ENCODE measurements at places on chromosomes 2 and 18.

- no peak for DNase-seq
Measured at GRCh38 chr2:235924675-235925063, 243.5 kb downstream of the GBX2 start.

DNA sequence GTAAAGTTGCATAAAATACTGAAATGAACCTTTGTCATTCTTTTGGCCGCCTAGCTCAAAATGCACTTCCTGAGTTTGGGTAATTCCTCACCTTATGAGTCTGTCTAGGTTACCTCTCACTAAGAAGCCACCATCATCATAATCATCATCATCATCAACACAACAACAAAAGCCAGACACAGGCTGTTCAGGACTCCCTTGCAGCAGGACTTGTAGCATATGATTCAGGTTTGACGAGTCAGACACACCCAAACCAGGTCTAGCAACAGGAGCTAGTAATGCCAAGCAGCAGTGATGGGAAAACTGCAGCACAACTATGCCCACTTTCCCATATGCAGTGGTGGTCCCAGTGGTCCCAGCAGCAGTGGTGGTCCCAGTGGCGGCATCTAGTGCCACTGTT lies 2.8 kb upstream of the SGO2 start:
- no peak for DNase-seq

DNA sequence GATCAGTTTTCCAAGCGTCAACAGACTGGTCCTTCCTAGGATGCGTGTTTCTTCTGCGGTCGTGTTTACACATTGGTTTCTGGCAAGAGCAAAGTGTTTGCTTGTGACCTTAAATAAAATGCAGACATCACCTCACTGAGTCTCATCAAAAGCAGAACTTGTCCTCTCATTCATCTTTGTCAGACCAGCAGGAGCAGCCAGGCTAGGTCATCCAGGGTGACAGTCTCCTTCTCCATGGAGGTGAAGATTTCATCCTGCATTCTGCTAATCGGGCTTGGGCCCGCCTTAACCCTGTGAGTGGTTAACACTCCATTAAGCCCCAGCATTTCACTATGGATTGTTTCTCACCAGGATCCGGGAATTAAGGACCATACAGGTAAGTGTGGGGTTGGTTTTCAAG lies 64.2 kb upstream of the PID1 start:
- no peak for DNase-seq

GRCh38 chr18:11114653-11115052 lies 34.7 kb downstream of the PIEZO2 start:
- DNase-seq = no peak

DNA sequence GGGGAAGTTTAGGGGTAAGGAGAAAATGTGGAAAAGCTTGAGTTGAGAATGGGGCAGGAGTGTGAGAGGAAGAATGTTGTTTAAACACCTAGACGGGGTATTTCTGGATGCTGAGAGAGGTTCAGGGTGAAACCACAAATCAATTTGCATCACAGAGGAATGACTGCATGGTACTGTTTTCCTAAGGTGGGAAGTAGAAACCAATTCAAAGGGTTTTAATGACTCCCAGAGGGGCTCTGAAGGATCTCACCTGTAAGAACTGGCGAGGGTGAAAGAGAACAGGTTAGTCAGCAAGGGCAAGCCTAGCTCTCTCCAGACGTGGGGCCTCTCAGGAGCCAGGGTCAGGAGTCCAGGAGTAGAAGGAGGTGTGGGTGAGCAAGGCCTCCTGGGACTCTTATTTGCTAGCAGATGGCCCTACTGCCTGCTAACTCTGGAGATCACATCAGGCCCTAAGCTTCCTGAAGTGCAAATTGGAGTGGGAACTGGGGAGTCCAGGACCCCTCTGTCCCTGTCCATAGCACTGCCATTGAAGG lies 133.0 kb upstream of the CELF4 start:
- no peak for DNase-seq

DNA sequence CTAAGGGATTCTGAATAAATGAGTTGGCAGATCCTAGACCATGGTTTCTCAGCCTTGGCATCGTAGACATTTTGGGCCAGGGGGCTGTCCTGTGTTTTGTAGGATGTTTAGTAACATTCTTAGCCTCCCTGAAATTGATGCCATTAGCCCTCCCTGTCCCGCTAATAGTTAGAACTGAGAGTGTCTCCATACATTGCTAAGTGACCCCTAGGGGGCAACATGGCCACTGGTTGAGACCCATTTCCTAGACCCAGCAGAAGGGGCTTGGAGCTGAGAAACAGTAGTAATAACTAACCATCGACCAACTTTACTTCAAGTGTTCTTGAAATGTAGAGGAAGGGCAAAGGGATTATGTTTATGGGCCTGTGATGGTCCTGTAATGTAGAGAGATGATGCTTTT lies 40.8 kb downstream of the KCMF1 start:
- no peak for DNase-seq

DNA sequence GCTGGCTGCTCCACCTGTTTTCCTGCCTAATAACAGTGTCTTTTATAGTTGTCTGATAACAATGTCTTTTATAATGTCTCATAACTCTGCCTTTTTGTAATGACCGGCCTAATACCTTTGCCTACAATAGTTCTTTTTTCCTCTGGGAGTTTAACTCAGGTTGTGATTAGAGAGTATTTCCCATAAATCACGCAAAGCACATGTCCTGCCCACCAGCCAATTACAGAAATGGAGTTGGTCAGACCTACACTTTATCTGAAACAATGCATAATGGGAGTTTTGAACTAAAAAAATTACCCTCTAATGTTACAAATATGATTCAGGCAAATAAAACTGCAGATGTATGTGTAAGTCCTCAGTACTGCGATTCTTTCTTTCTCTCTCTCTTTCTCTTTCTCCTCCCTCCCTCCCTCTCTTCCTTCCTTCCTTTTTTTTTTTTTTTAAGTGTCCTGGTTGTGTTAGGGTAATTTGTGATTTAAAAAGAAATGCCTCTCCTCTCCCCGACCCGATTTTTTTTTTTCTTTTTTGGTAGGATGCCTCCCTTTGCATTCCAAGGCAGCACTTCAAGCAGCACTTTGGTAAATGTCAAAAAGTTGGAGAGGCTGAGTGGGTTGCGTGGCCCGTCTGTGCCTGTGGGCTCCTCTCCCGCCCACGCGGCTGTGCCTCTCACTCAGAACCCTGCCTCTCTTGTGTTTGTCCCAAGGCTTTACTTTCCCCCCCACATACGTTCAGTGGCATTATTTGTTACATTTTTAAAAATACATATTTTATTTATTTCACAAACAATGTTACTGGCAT lies 147.3 kb downstream of the AGAP1 start:
- DNase-seq = no peak

GRCh38 chr18:37403100-37403781 lies 162.4 kb downstream of the CELF4 start:
- DNase-seq = no peak

DNA sequence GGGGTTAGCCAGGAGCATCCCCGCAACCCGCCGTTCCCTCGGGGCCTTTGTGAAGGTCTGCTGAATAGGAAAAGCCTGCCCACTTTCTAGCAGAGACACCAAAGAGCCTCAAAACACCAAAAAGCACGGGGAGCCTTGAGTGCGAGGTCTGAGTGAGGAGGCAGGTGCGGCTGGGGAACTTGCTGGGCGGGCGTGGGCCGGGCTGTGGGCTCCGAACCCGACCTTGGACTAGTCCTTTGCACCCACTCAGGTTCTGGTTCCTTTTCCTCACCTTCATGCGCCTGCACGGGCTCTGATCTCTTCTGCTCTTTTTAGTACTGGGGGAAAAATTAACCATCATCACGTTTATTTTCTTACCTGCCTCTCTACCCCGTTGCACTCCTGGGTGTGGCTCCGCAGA lies 19.9 kb downstream of the APCDD1 start:
- DNase-seq = no peak

DNA sequence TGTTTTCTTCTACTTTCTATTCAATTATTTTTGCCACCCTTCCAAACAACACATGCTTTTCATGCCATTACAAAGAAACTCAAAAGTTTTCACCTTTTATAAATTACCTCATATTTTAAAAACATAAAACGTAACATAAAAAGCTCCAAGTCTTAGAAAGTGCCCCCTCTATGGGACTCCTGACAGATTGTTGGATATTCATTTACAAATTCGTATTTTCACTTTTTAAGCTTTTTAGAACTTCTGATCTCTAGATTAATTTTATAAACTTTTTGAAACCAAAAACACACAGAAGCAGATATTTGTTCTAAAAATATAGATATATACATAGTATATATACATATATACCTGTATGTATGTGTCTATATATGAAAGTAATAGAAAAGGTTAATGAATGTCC lies 1.5 kb downstream of the COL5A2 start:
- no peak for DNase-seq

- DNase-seq = no peak
Measured at GRCh38 chr18:63773551-63773950, 1.7 kb upstream of the SERPINB7 start.

DNA sequence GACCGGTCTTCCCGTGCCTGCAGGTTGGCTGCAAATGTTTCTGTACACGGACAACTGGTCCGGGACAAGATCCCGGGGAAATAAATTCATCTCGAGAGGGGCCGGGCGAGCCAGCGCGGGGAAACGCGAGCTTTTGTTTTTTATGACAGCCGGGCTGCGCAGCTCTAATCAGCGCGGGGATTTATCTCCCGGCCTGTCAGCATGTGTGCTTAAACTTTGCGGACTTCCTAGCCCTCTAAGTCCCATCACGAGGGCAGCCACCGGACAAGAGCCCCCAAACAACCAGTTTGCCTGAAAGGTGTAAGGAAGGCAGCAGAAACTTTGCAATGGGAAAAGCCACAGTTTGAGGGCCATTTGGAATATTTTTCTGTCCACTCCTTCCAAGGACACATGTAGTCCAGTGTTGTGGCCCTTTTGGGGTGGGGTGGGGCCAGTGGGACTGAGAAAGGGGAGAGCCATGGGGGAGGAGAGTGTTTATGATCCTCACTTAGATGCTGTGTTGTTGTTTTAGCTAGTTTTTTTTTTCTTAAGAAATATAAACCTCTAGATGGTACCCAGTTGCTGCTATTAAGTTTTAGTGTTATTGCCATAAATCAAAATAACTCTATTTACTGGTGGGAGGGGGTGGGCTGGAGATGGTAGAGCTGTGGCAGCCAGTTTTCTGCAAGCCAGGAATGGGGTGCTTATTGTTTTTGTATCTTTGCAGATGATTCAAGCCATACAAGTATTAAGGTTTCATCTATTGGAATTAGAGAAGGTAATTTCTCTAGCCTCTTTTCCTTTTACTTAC lies 6.0 kb downstream of the MEIS1 start:
- no peak for DNase-seq

- no peak for DNase-seq
Measured at GRCh38 chr2:189217541-189217940, 38.0 kb upstream of the COL5A2 start.

- no peak for DNase-seq
Measured at GRCh38 chr18:27540111-27540510, 355.0 kb upstream of the CHST9 start.

- no peak for DNase-seq
Measured at GRCh38 chr18:13449651-13450050, 231.1 kb downstream of the LDLRAD4 start.

DNA sequence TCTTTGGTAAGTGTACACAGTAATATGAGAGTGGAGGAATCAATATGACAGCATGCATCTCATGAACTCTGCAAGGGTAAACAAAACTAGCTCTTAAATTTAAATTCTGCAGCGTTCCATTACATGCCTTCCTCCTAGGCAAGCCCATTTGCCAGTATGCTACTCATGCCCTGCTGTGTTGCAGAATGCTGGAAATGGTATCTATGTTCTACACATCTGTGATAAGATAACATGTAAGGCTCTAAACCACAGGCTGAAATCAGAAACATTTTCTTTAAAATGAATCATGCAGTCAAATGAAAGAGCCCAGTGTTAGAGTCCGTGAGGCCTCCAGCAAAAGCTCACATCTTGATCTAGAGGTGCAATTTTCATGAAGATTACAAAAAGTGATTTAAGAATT lies 112.8 kb upstream of the FN1 start:
- DNase-seq = no peak

GRCh38 chr18:9095297-9096006 lies 7.0 kb upstream of the NDUFV2 start:
- peak; percentile 34 for DNase-seq

DNA sequence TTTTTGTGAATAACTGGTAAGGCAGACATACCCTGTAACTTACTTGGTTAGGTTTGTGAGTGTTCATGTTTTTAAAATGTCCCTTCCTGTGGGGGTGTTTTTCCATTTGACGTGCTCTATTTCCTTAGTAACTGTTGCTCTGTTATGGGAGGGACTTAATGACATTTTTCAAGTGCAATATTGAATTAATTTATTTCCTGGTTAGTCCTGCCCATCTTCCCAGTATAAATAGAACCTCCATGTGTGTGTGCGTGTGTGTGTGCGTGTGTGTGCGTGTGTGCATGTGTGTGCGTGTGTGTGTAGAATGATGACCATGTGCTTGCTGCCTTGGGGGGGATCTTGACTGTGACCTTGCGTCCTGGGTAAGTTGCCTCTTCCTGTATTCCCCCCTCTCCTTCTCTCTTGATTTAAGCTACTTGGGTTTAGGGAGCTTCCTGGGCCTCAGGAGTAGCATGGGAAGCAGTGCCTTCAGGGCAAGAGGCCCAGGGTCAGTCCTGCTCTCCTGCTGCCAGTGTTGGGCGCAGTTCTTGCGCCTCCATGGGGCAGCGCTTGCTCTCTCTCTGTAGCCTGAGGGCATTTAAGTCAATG lies 163.9 kb downstream of the LDLRAD4 start:
- DNase-seq = peak; percentile 55

DNA sequence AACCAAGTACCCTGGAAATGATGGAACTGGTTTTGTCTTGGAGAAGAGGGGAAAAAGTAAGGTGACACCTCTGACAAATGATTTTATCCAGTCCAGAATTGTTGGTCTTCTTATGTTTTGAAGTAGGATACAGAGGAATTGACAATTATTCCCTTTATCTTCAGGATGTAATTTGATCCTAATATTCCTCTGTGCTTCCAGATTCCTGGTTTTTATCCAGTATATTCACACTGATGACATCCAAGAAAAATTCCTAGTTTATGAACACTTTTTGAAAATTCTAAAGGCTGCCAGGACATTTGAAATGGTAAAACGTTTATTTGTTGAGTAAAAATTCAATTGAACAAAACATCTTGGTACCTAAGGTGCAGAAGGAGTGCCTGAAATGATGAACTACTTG lies 22.2 kb upstream of the ETAA1 start:
- no peak for DNase-seq

DNA sequence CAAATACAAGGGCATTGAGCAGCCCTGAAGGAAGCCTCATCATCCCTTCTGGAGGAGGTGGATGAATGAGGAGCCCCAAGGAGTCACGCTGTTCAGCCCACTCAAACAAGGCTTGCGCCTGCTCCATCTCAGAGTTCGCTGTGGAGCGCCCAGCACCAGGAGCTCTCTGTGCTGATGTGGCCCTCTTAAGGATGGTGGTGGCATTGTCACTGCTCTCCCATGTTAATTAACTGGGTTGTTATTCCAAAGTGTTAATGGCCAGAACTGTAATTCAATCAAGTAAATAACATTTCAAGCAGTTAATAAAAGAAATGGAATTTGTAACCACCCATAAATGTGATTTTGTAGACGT lies 726.0 kb upstream of the RAB6C start:
- no peak for DNase-seq

DNA sequence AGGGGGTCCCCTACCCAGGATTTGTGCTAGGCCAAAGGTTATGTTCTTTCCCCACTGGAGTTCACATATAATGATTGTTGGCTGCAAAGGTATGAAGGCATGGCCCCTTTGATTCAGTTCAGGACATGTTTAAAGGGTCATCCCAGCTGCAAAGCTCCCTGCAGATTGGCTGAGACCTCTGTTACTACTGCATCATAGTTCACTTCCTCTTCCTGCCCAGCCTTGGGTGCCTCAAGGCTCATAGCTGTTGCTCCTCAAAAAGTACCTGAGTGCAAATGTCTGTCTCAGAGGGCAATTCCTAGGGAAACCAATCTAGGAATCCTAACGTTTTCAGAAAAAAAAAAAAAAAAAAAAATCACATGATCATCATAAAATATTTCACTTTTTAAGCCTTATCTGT lies 125.1 kb downstream of the ATL2 start:
- DNase-seq = no peak
